ENCODE measurements at places on chromosomes 3 and 15.

GRCh38 chr15:25536801-25537611 lies 98.2 kb upstream of the UBE3A start:
- no peak for DNase-seq

GRCh38 chr3:27290760-27291159 lies 78.4 kb downstream of the NEK10 start:
- no peak for DNase-seq

DNA sequence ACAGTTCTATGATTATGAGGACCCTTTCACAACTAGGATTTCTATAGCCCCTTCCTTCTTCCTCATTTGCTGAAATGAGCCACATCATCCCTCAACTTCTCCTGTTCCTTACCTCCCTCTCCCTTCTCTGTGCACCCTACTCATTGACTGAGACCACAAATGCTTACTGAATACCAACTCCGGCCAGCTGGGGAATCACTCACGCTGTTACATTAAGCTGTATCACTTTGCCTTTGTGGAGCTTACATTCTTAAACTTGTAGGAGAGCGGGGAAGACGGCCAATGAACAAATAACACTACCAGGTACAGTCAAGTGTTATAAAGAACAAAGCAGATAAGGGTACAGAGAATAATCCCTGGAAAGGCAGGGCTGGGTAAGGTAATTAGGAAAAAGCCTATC lies 5.7 kb downstream of the SUCLG2 start:
- no peak for DNase-seq

- no peak for DNase-seq
These were observed 43.3 kb downstream of the CAPN3 start for GRCh38 chr15:42402455-42403205.

DNA sequence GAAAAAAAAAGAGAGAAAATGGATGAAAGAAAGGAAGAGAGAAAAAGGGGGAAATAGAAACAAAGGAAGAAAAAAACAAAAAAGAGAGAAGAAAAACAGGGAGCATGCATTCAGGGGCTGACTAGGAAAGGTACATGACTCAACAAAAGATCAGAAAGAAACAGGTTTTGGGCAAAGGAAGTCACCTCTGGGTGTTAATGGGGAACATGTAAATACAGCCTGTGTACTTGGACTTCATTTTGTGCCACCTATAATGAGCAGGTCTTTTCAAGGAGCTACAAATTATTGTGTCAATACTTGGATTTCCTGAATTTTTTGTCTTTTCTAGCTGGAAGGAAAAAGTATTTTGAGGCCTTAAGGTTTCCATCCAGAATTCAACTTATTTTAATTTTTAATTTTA lies 53.4 kb upstream of the CCDC50 start:
- DNase-seq: no peak

GRCh38 chr3:52442409-52443267 lies 2.3 kb downstream of the SEMA3G start:
- DNase-seq: no peak

DNA sequence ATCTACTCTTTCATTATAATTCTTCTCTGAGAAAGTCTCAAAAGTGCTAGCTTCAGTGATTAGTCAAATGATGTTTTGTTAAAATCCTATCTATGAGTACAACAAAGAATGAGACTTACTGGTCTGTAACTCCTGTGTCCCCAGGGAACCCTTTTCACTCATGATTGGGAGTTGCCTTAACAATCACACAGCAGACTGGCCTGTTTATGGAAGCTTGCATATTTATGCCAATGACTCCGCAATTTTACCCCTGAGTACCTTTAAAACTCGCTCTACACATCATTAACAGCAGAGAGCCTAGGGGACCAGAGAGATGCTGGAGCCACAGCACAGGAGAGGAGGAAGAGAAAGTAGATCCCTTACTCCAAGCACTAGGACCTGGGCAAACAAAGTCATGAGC lies 628.1 kb downstream of the IGSF11 start:
- DNase-seq: no peak

DNA sequence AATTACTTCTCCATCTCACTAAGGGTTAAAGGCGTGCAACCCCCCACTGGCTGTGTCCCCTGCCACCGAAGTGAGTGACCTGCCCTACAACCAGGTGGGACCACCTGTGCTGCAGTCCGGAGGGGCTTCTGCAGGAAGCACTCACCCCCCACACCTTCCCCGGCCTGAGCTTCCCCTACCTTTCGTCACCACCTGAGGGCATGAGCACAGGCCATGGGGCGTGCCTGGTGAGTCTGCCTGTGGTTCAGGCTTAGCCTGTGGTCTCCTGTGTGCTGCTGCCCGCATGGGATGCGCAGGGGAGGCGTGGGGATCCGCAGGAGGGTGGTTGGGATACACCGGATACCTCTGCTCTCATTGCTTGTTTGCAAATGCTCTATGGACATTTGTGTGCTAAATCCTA lies 46.0 kb downstream of the KLHL25 start:
- no peak for DNase-seq

GRCh38 chr15:77720173-77720572 lies 87.5 kb upstream of the LINGO1 start:
- DNase-seq: no peak

GRCh38 chr3:111812701-111813100 lies 46.4 kb upstream of the PHLDB2 start:
- no peak for DNase-seq

GRCh38 chr3:40939741-40940130 lies 259.6 kb upstream of the CTNNB1 start:
- no peak for DNase-seq

DNA sequence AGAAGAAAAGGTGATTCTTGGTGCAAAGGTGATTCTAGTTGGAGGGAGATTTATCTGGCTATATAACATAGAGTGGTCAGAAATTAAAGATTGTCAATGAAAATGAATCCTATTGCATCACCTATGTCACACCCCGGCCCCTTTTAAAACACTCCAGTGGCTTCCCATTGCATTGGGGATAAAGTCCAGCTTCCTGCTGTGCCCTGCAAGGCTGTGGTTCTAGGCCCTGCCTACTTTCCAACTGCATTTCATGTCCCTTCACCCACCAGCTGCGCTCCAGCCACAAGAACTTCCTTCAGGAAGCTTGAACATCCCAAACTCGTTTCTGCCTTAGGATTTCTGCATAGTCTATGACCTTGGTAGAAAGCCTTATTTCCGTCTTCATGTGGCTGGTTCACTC lies 118.7 kb upstream of the UMPS start:
- DNase-seq: no peak

DNA sequence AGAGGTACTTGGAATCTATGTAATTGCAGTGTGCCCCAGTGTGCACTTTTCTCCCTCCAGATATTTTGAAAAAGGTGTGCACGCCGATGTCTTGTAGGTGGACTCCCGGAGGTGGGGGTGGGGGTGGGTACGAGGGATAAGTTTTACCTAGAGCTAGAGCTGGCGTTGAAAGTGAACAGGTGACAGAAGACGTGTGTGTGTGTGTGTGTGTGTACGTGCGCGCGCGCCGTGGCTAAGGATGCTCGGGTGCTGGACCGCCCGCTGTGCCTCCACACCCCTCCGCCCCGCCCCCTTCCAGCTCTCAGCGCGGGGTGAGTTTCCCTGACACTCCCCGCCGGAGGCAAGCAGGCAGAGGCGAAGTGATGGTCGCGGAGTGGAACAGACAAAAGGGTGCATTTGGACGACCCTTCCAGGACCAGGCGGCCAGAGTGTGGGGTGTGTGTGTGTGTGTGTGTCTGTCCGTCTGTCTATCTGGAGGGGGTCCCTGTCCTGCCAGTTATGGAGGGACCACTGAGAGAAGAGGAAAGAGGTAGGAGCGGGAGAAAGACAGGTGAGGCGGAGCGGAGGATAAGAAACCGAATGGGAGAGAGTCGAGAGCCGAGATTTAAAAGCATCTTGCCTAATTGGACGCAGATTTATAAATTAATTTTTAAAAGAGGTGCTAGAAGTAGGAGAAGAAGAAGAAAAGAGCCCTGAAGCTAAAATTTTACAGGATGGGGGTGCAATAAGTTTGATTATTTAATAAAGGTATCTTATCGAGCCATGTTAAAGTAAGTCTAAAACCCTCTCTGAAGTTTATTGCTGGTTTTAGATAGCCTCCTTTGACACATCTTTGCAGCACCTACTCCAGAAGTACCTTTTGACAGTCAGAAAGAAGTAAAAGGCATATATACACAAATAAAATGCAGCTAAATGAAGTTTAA lies 335.8 kb upstream of the THRB start:
- no peak for DNase-seq

DNA sequence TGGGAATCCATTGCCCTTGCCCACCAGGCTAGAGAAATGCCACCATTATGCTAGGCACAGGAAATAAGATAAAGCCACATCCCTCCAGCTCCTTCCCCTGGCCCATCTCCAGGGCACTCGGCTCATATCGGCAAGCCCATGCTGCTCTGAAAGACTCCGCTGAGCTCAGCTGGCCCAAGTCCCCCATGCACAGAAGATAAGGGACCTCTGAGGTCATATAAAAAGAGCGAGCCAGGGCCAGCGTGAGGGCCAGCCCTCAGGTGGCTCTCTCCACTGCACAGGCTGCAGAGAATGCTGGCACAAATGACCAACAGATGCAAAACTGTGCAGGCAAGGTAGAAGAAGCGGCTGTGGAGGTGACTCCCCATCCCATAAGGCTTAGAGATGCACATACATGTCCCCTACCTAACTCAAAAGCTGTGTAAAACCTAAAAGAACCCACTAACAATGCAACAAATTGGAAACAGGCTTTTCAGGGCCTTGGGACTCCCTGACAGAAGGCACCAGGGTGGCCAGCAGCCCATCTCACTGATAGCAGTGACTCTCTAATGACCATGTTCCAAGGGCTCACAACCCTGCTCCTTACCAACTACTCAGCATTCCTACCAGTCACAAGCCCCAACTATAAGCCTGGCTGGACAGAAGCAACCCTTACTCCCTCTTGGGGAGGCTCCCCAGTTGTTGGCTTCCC lies 3.0 kb downstream of the RAB6B start:
- DNase-seq: no peak

GRCh38 chr15:28953573-28954195 lies 67.9 kb downstream of the APBA2 start:
- DNase-seq: no peak

DNA sequence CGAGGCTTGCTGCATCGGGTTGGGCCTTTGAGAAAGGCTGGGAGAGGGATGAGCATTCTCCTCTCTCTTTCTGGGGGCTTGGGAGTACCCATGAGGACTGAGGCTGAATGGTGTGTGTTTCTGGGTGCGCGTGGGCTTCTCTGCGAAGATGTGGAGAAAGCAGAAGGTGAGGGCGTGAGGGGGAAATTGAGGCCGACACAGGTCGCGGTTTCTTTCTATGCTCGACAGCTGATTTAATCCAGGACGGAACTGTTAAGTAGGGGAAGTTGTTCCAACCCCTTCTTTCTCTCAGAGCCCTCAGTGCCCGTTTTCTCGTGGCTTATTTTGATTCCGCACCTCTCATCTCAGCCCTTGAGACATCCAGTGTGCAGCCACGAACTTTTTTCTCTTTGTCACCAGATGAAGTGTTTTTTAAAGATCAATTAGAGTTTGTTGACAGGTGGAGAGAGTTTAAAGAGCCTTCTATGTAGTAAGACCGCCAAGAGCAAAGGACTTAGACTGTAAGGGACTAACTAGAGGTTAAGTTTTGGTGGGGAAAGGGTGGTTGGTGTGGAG lies 711 bp downstream of the STARD9 start:
- no peak for DNase-seq

- DNase-seq: no peak
These were observed 15.1 kb downstream of the SLC6A20 start for GRCh38 chr3:45781271-45781670.

GRCh38 chr15:50686469-50687301 lies at the start of gene TRPM7:
Gene TRPM7, minus strand, starts transcription at chr15:50686797. Its CDS starts 264 bp downstream, at chr15:50686533.
- DNase-seq: peak; percentile 93

DNA sequence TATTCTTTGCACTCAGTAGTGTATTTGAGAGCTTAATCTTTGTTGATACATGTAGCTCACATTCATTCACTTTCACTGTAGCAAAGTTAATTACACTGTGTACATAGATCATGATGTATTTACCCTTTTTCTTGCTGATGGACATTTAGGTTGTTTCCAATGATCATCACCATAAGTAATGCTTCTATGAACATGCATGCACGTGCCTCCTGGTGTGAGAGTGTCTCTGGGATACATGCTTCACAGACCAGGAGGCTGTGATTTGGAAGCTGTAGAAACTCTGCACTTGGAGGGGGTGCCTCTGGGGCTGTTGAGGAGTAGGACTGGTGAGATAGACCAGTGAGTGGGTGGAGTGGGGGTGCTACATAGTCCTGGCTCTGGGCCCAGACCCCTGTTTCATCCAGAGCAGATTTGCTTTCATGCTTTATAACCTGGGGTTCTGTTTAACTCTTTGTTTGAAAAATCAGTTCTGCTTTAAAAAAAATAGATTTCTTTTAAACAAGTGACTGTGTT lies 18.2 kb upstream of the SMAD3 start:
- DNase-seq: no peak

- DNase-seq: no peak
These were observed 979 bp downstream of the CCDC71 start for GRCh38 chr3:49164983-49165720.

- peak; percentile 14 for DNase-seq
These were observed 395.2 kb upstream of the AZI2 start for GRCh38 chr3:28743831-28744230.

DNA sequence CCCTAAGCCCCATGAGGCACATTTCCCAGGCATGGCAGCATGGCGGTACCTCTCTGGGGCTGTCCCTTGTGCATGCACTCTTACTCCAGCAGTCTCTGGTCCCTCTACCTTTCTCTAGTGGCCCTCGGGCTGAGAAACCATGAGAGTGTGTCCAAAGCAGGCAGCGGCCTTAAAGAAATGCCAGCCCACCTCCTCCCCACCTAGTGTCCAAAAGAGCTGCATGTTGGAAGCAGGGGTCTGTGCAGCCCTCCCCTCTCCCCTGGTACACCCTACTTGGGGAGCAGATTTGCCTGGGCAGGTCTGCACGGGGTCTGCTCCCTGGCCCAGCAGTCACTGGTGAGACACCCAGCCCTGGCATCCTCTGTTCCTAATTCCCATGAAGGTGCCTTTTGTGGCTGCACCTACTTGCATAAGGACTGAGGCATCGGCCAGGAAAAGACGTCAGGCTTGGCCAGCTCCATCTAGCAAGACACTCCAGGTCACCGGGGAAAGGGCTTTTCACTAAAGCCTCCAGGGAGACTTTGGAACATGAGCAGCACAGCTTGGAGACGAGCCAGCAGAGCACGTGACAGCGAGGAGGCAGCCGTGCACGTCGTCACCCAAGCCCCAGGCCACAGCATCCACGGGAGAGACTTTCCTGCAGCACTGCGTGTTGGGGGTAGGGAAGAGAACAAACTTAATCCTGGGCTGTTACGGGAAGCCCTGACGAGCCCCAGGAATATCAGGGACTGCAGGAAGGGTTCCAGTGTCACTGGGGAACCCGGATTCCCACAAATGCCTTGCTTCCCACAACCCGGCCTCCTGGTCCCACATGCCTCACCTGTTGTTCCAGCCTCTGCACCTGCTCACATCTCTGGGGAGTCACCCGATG lies 38.8 kb downstream of the TM2D3 start:
- DNase-seq: no peak

GRCh38 chr3:149009732-149010131 lies 18.4 kb downstream of the GYG1 start:
- peak; percentile 73 for DNase-seq

- no peak for DNase-seq
These were observed 166.2 kb downstream of the WNT5A start for GRCh38 chr3:55320928-55321327.

GRCh38 chr15:39668457-39668856 lies 87.6 kb downstream of the THBS1 start:
- DNase-seq: no peak
